Left ventricle myocardium superior (tissue), 1 donor: ENCODE measurements at places on chromosomes 7 and 10. TPM values are rescaled to one million over a fixed set of nuclear protein-coding genes. Genes with fewer than 3 reads are reported as not detected.

Gene MEOX2
- 11.2 TPM for total RNA-seq

Gene SEMA3E
- total RNA-seq = 0.12 TPM

Gene TASOR2
- 33.6 TPM for total RNA-seq

Gene NAT16
- total RNA-seq = not detected

Gene MPP7
- total RNA-seq = 15.3 TPM

Gene PIP
- total RNA-seq = not detected

Gene SORCS1
- total RNA-seq = 2.3 TPM

Gene CYP3A4
- total RNA-seq = not detected

Gene ZNF316
- 20.7 TPM for total RNA-seq

Gene THSD7A
- total RNA-seq = 1.0 TPM

Gene AKR1C8
- 0.25 TPM for total RNA-seq

Gene ST8SIA6
- total RNA-seq = 7.4 TPM

Gene SSMEM1
- total RNA-seq = not detected

Gene MAT1A
- not detected for total RNA-seq

Gene LIPJ
- total RNA-seq = not detected

Gene NKX2-3
- not detected for total RNA-seq

Gene MORN4
- total RNA-seq = 8.7 TPM

Gene SVOPL
- total RNA-seq = not detected

Gene ENTPD1
- 7.5 TPM for total RNA-seq

Gene WIPF3
- total RNA-seq = 6.2 TPM

Gene BTBD16
- total RNA-seq = not detected

Gene C10orf105
- total RNA-seq = 0.07 TPM

Gene RASA4B
- 7.5 TPM for total RNA-seq
